ENCODE measurements at places on chromosomes 7 and 10.

GRCh38 chr10:130810856-130811255 is 500.7 kb downstream of the TCERG1L start:
- no peak for DNase-seq

- DNase-seq: no peak
These were observed 219.6 kb downstream of the PTEN start for GRCh38 chr10:88082806-88083596.

DNA sequence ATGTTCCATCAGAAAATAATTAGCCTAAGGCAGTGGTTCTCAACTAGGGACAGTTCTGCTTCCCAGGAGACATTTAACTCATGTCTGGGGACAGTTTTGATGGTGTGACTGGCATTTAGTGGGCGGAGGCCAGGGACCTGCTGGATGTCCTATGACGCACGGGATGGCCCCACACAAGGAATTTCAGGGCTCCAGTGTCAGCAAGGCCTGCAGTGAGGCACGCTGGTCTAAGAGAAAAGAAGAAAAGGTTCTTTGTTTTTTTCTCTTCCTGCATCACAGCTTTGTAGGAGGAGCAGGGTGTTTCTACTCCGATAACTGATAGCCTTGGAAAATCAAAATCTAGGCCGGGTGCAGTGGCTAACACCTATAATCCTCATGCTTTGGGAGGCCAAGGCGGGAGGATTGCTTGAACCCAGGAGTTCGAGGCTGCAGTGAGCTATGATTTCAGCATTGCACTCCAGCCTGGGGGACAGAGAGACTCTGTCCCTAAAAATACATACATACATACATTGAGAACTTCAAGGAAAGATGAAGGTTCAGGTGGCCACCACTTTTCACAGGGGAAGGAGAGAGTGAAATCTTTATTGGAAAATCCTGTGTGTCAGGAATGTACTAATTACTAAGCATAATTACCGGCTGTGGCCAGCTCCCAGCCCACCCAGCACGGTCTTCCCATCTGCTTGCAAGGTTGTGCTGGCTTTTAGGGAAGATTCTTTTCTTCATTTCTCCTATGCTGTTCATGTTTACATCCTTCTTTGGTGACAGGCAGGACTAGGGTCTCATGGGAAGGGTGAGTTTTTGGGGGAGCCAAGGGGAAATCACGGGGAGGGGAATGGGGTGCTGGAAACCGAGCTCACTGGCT is 150.4 kb downstream of the ACTR3B start:
- no peak for DNase-seq

GRCh38 chr7:48703466-48703865 is 220.9 kb upstream of the CDC14C start:
- DNase-seq: no peak

- DNase-seq: no peak
These were observed 509.7 kb downstream of the TCERG1L start for GRCh38 chr10:130801784-130802183.

Data from fibroblast of skin of left quadriceps (primary cell).